GM23338 (cell line): ENCODE measurements at places on chromosomes 16 and 17.

DNA sequence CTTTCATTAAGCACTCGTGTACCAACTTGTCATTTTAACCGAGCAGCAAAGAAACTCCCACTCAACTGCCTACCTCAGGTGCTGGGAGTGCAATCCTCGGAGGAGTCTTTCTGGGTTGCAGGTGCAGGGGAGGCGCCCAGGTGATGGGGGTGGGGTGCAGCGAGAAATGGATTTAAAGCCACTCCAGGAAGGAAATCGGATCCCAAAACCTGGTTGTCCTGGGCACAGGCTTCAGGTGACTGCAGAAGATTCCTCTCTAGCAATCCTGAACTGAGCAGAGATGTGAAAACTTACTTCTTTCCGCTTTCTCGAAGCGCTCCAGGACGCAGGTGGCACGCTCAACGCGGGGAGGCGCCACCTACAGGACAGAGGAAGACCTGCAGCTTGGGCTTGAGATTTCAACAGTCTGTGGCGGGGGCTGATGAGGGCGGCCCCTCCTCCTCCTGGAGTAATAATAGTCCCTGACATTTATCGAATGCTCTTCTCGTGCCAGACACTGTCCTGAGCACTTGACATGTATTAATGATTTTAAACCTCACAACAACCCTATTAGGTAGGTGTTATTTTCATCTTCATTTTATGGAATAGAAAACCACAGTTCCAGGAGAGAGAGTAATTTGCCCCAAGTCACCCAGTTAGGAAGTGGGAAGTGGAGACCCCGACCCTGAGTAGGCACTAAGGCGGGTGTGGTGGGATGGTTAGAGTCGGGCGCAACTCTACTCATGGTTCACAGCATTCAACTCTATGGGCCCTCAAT is 27.2 kb upstream of the SKAP1 start:
- DNase-seq, result peak; percentile 86

DNA sequence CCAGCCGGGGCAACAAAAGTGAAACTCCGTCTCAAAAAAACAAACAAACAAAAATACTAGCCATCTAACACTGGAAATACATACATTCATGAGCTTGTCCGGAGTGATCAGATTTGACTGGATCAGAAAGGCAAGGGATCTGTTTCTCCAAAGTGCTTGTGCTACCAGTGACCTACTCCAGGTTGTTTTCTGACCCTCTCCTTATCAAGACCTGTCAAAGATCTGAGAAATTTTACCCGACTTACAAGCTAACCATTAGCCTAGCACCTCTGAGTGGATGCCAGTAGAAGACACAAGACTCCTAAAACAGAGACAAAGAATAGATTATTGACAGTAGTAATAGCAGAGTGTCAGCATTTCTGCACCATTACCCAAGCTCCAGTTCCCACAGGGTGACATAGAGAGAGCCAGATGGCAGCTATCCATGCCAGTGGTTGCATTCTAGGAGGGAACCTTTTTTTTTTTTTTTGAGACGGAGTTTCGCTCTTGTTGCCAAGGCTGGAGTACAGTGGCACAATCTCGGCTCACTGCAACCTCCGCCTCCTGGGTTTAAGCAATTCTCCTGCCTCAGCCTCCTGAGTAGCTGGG is 9.8 kb downstream of the ASPA start:
- DNase-seq, result no peak

GRCh38 chr17:15349119-15349518 is 7.7 kb upstream of the TEKT3 start:
- no peak for DNase-seq

GRCh38 chr17:79071161-79071740 is 3.4 kb upstream of the ENGASE start:
- DNase-seq, result no peak

- DNase-seq, result peak; percentile 64
These were observed 138.7 kb downstream of the ENGASE start for GRCh38 chr17:79213305-79213704.

DNA sequence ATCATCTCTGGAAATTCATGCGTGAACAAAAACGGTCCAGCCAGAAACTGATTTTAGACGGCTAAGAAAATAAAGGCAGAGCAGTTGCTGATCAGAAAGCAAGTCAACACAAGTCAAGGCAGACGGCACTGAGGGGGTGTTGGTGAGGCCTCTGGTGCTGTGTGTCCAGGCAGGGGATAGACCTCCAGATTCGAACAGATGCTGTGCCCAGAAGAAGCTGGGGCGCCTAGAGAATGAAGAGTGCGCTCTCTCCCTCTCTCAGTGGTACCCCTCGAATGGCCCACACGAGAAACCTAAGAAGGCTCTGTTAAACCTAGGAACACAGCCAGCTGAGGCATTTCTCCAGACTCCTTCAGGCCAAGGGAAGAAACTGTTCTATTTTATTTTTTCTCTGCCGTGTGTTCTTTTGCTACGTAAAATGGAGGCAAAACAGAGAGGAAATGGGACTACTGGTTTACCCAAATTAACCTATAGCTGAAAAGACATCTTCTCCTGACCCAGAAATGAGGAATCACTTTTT is 178.3 kb downstream of the PMP22 start:
- DNase-seq, result peak; percentile 10

DNA sequence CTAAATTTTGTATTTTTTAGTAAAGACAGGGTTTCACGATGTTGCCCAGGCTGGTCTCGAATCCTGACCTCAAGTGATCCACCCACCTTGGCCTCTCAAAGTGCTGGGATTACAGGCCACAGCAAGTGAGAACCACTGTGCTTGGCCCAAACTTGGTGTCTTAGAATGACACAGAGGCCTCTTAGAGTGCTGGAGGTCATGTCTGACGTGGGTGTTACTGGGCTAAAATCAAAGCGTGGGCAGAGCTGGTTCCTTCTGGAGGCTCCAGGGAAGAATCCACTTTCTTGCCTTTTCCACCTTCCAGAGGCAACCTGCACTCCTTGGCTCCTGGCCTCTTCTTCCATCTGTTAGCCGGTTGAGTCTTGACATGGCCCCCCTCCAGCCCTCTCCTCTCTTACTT is 53.8 kb downstream of the IRF8 start:
- no peak for DNase-seq

DNA sequence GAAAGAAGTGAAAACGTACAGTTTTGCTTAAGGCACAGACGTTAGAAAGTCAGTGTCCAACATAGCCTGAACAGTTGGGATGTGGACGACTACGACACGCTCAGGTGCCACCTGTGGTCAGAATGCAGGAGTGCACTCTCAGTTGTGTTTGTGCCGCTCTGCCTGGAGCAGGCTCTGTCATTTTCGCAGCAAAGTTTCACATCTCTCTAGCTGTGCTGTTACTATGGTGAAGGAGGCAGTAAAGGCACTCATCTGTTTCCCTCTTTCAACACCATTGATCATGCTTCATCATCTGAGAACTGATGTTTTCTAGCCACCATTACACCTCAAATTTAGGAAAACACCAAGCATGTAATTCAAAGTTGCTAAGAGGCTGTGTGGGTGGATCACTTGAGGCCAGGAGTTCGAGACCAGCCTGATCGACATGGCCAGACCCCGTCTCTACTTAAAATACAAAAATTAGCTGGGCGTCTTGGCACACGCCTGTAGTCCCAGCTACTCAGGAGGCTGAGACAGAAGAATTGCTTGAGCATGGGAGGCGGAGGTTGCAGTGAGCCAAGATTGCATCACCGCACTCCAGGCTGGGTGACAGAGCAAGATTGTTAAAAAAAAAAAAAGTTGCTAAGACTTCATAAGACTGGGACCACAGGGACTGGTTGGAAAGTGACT is 44.9 kb upstream of the DNAJA2 start:
- DNase-seq, result peak; percentile 76

- no peak for DNase-seq
These were observed 9.0 kb downstream of the PIK3R5 start for GRCh38 chr17:8956465-8956902.

GRCh38 chr16:77213542-77214106 is 14.4 kb downstream of the SYCE1L start:
- DNase-seq, result no peak

GRCh38 chr17:74079537-74080300 is 123.8 kb upstream of the RPL38 start:
- no peak for DNase-seq

- DNase-seq, result no peak
These were observed 187.6 kb downstream of the RGS9 start for GRCh38 chr17:65324611-65325342.

- no peak for DNase-seq
These were observed 23.7 kb downstream of the ALOX15 start for GRCh38 chr17:4617590-4618351.

GRCh38 chr17:74041869-74042640 is 161.4 kb upstream of the RPL38 start:
- DNase-seq, result no peak

DNA sequence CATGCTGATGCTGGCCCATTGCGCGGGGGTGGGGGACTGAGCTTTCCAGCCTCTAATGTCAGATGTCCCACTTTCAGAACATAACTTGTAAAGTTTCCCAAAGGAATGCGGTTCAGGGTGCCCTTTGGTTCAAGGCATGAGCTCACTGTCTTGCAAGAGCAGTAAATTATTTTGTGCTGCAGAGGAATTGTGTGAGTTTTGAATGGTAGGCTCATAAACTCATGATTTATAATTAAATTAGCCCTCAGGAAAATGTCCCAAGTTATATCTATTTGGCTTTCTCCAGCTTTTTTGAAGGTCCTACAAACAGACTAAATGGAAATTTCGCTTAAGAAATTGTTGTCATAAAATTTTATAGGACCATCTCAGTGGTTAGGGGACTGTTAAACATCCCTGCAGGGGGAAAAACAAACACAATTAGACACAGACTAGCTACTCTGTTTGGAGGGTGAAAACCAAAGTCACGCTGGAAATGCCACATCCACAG is 321.8 kb downstream of the HS3ST3B1 start:
- no peak for DNase-seq

DNA sequence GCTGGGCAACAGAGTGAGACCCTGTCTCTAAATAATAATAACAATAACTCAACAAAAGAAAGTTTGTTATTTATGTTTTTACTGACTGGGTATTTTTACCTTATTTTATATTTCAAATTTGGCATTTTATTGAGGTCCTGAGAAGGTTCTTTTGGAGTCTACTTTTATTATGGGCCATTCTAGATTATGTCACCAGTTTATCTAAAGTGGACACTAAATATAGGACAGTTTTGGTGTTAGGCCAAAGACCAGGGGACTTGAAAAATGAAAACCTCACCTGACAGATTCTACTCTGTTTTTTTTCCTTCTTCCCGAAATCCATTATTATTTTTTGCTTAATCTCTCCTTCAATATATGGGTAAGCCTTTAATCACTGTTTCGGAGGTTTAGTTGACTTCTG is 8.1 kb downstream of the FTO start:
- DNase-seq, result no peak

GRCh38 chr16:781346-782010 is 6.7 kb downstream of the RPUSD1 start:
- no peak for DNase-seq

DNA sequence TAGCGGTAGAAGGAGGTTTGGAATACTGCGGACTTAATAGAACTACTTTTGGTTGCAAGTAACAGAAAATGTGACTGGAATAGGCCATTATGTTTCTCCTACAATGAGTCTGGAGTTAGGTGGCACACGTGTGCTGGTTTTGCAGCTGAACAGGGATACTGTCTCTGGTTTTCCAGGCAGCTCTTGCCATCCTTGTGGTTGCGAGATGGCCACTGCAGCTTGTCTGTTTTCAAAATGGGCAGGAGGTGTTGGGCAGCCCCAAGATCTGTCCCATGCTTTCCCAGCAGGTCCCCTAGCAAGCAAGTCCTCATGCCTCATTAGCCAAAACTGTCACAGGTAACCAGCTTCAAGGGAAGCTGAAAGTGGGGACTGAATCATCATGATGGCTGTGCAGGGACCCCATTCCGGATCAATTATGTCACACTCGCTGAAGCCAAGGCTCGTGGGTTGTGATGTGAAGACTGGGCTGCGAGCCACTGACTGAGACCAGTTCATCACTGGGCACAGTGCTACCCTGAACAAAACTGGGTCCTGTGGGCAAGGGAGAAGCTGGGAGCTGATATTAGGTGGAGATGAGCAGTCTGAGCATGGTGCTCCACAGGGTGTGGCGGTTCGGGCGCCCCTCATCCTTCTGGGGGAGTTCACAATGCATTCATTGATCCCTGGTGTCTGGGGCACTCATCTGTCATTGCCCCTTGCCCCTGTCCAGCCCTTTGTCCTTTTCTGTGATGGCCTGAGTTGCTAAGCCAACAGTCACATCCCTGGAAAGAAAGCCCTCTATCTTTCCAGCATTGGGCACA is 82.1 kb downstream of the KSR1 start:
- no peak for DNase-seq

- no peak for DNase-seq
These were observed 187.9 kb downstream of the CNTNAP4 start for GRCh38 chr16:76464955-76465620.

- DNase-seq, result no peak
These were observed 48.0 kb upstream of the METRNL start for GRCh38 chr17:83031321-83031945.

DNA sequence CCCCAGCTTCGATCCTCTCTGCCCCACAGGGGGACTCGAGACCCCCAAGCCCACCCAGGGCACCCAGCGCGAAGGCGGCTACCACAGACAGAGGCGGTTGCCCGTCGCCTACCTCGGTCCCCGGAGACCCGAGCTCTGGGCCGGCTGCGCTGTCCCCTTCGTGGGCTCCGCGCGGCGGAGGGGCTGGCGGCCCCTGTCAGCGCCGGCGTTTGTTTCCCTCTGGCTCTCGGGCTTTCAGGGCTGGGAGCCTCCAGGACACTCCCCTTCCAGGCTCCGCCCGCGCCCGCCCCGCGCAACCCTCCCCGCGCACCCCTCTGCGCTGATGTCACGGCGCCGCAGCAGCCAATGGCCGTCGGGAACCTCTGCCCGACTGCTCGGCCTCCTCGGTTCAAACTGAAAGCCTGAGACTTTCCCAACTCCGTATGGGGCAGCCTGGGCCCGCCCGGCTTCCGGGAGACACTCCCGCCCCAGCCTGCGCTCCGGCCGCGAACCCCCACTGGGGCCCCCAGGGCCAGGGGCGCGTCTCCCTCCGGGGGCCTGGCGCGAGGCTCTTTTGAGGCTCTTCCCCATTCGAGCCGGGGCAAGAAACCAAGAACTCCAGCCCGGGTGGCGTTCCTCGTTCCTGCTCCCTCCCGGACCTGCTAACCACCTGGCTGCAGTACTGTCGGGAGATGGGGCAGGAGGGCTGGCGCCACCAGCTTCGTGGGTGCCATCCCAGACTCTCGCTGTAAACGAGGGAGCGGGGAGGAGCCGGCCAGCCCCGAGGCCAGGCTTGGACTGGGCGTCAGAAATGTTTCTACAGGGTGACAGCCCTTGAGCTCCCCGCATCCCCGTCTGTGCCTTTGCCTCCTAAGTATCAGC is at the start of gene CDC42EP4:
TSS of gene CDC42EP4 (minus strand) at position 221 of the 861 bp plus-strand sequence. CDS start 25,501 bp downstream, outside the sequence.
- DNase-seq, result peak; percentile 95

DNA sequence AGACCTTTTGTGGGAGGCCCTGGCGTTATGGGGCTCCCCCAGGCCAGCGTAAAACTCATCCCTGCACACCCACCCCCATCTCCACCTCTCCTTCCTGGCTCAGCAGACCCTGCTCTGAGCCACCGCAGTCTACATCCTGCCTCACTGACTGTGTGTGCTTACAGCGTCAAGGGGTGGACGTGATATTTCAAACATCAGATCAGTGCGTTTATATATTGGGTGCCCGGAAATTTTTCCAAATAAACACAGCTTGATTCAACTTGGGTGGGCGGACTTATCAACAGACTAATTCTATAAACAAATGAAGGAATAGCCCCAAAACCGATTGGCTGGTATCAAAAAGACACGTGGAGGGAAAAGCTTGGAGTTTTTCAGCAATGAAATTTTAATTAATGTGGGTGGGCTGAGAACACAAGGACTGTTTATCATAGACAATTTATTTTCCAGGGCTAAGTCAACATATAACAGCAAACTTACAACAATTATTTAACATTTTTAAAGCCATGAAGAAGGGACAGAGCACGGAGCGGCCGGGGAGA is at the start of gene FOXL1:
TSS of gene FOXL1 (plus strand) at position 489 of the 539 bp plus-strand sequence. CDS start 175 bp downstream, outside the sequence.
- DNase-seq, result no peak
